ENCODE measurements at places on chromosomes 7 and 10.

DNA sequence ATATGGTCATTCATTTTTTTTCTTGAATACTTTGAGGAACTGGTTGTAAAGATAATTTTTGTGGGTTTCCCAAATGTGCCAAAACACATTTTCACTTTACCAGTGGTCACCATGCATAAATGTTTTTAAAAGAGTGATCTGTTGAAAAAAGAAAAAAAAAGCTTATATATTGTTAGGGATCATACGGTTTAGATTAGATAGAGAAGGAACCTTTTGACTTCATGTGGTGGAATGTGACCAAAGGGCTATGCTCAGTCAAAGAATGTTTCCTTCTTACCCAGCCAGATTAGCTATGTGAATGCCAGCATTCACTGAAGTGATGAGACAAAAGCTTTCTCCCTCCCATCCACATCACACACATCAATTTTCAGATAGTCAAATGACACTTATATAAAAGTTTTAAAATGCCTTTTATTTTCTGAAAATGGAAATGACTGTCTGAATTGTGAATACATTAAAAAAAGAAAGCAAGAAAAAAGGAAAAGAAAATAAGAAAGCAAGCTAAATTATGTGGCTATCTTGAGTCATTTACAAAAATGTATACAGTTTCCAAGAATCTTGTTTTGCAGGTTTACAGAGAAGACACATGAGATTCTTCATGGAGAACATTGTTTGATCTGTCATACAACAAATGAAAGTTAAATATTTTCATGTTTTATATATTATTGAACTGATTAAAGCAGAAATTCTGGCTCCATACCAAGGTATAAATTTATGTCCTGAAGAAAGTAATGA is 8.6 kb upstream of the CPED1 start:
- DNase-seq: no peak

DNA sequence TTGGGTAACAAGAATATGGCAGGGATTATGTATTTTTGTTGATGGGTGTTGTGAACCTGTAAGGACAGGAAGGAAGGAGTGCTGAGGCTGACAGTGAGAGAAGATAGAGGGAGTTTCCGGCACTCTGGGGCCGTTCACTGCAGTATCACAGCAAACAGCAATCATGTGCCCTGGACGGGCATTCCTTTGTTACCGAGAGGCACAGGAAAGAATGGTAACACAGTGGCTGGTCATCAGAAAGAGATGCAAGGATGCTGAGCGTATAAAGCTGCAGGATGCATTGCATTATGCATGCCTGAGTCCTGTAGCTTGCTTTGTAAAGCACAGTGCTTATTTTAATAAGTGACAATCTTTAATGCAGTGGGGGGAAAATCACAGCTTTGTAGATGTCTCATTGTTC is 286.8 kb downstream of the RPS24 start:
- DNase-seq: no peak

DNA sequence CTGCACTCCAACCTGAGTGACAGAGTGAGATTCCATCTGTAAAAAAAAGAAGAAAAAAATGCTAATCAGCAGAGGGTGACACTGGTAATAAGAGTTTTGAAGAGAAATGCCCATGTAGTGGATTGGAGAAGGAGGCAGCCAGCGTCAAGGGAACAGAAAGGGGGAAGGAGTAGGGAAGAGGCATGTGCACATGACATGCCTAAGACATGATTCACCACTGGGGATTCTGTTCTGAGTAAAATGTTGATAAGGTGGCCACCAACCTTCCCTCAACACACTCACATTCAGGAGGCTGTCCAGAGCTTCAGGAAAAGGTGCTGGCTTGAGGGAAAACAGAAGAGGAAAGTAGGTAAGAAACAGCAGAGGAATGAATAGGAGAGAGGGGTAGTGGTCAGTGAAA is 39.9 kb downstream of the AKR1D1 start:
- DNase-seq: no peak

- no peak for DNase-seq
These were observed 642 bp upstream of the PRKG1 start for GRCh38 chr10:51073453-51074237.

DNA sequence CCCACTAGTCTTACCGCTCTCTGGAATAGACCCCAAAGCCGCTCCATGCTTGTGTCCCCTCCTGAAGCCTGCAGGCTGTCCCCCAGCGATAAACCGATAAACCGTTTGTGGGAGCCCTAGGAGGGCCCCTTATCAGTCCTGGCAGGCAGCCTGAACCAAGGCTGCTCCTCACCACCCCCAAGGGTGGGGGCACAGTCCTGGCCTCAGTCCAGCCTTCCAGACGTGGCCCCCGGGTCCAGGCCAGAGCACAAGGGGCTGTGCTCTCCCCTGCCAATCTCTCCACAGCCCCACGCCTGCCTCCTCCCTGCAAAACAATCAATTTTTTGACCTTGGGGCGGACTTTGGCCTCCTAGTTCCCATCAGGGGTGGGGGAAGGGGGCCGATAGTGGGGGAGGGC is at the start of gene TFR2:
TFR2 (minus strand) TSS at position 90 of the 397 bp plus-strand sequence; CDS start at position 47, 43 bp downstream.
- DNase-seq: no peak

- DNase-seq: no peak
These were observed 18.5 kb downstream of the GPR37 start for GRCh38 chr7:124747072-124747471.

DNA sequence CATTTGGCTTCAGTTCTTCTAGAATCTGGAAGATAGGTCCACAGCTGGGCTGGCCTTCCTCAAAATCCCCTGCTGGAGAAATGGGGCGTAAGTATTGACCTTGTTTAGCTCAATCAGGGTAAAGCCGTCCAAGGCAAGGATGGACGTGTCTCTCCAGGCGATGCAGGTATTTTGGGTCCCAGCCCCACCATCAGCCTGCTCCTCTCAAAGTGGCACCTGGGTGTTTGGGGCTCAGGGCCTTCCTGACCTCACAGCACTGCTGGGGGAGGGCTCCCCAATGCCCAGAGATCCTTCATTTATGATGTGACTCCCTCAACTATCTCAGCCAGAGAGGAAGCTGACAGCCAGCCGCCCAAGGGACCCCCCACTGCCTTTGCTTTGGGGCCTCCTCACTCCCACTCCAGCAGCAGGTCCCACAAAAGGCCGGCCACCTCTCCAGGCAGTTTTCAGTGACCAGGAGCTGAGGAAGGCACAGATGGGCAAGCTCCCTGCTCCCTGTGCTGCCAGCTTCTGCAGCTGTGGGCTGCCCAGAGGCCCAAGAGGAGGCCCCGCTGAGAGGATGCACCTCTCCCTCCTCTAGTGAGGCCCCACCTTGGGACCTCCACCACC is 140.0 kb upstream of the TCERG1L start:
- DNase-seq: no peak

GRCh38 chr10:78969719-78970118 is 99.0 kb upstream of the ZMIZ1 start:
- no peak for DNase-seq

DNA sequence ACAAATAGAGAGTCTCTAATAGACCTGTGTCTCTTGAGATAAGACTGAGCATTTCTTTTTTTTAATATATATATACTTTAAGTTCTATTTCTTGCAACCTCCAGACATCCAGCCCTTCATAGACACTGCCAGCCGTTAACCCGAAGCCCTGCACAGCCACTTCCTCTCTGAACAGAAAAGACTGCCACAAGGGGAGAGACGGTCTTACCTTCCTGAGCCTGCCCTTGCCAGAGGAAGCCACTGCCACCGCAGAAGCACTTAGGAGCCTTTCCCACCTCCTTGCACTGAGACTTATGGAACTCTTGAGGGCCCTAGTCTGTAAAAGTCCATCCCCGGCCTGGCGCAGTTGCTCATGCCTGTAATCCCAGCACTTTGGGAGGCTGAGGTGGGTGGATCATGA is 31.8 kb upstream of the PRSS1 start:
- no peak for DNase-seq

GRCh38 chr10:125208854-125209565 is 48.6 kb upstream of the CTBP2 start:
- no peak for DNase-seq

DNA sequence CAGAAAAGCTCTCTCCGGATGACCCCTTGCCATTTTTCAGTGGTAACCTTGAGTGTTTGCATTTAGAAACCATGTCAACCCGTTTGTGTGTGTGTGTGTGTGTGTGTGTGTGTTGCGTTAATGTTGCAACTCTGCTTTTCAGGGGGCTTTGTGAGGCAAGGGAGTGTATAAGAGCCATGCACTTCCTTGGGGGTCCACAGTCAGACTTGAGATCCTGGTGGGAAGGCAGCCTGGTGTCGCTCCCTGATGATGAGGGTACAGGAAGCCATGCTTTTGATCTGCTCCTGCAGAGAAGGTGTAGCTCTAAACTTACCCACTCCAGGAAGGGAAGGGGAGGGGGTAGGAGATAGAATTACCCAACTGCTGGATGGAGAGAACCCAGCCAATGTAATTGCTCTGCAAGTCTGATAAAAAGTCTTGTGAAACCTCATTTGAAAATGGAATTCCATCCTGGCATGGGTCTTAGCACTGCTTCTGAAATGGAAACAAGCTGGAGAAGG is 10.7 kb downstream of the GRK5 start:
- no peak for DNase-seq

GRCh38 chr7:16587790-16588189 is 57.8 kb downstream of the ANKMY2 start:
- DNase-seq: no peak

- DNase-seq: no peak
These were observed 46.4 kb downstream of the TYW1B start for GRCh38 chr7:72781631-72782030.

DNA sequence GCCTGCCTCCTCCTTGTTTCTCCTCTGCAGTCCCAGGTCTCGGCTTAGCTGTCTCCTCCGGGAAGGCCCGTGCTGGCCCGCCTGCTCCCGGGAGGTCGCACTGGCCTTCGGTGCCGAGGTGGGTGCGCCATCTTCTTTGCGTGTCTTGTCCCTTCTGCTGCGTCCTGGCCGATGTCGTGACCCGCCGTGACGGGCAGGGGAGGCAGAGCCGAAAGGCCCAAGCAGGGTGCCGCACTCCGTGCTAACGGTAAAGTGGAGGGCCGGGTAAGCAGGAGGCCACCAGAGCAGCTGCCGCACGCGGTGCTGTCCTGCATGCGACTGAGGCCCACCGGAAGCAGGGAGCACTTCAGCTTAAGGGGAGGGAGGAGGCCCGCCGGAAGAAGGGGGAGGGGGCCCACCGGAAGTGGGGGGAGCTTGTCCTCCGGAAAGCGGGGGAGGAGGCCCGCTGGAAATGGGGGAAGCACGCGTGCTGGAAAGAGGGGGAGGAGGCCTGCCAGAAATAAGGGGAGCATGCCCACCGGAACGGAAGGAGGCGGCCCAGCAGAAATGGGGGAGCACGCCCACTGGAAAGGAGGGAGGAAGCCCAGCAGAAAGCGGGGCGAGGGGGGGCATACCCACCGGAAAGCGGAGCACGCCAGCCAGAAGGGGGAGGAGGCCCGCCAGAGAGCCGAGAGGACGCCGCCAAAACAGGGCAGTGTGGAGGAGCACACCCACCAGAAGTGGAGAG is 71.4 kb downstream of the PROSER2 start:
- DNase-seq: no peak

DNA sequence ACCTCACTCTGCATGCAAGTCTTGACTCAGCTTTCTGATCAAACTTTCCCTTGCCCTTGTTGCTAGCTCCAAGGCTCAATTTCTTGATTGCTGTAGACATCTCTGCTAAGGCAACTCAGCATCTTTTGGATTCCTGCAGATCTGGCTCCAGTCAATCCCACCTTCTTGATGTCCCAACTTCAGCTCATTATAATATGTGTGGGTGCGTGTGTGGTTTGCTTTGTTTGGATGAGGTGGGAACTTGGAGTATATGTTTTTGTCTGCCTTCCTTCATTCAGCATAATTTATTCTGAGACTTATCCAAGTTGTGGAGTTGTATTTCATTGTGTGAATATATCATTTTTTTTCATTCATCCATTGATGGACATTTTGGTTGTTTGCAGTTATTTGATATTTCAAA is 364.8 kb upstream of the IGFBP3 start:
- DNase-seq: no peak

GRCh38 chr7:123148813-123149212 is 51.0 kb downstream of the SLC13A1 start:
- DNase-seq: no peak

DNA sequence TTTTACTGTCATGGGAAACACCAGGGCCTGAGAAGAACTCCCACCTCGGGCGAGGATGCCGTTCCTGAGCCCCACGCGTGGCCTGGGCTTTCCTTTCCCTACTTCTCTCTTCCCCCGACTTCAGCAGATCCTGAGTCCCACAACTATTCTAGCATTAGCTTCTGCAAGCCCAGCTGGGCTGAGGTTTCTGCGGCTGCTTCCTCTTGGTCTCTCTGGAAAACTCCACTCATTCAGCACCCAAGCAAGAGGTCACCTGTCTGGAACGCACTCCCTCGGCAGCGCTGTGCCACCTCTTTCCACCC is 761 bp upstream of the DOCK1 start:
- DNase-seq: no peak

DNA sequence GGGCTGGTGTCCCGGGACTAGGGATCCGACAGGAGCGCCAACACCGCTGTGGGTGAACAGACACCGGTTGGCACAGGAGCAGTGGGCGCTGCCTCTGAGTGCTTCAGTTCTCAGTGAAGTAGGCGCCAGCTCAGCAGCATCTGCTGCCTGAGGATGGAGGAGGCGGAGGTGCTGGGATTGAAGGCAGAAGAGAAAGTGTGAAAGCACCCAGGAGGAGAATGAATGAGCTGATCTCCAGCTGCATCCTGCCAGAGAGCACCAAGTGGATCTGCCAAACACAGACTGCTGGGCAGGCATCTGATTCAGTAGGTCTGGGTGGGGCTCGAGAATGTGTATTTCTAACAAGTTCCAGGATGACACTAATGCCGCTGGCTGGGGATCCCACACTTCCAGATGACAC is 74.5 kb downstream of the LANCL2 start:
- no peak for DNase-seq

DNA sequence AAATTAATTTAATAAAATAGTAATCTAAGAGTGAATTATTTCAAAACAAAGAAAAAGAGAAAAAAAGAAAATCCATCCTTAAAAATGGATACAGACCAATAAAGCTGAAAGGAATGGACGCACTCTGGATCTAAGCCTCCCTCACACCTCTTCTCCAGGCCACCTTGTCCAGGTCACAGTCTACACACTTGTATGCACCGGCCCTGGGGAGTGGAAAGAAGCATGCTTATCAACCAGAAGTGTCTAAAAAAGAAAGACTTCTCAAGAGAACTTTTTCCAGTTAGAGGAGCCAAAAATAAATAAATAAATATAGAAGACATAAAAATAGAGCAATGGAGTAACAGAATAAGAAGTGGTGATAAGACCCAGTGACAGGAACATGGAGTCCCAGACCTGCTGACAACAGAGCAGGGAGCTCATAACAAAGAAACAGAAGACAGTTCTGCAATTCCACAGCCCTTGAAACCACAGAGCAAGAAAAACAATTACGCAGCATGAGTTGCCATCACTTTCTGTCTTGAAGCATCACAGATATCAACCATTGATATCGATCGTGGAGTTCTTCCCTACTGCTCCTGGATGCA is 311.7 kb upstream of the NFE2L3 start:
- DNase-seq: no peak

DNA sequence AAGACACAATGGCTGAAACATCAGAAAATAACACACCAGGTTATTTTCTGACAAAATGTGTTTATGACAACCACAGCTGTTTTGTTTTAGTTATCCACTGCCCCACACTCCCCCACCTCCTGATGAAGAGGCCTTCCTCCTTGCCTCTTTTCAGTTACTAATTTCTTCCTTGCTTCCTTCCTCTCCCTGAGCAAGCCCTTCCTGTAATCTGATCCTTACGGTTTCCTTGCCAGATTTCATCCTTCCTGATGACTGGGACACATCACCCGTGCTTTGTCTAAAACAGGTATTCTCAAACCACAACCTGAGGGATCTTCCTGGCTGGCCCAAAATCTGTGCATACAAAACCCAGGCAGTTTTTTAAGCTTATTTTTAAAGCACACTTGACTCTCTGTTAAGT is 39.4 kb downstream of the CHST15 start:
- no peak for DNase-seq
